ENCODE measurements at places on chromosomes 2 and 18.

GRCh38 chr18:59941331-59941730 lies 41.5 kb downstream of the PMAIP1 start:
- no peak for DNase-seq

DNA sequence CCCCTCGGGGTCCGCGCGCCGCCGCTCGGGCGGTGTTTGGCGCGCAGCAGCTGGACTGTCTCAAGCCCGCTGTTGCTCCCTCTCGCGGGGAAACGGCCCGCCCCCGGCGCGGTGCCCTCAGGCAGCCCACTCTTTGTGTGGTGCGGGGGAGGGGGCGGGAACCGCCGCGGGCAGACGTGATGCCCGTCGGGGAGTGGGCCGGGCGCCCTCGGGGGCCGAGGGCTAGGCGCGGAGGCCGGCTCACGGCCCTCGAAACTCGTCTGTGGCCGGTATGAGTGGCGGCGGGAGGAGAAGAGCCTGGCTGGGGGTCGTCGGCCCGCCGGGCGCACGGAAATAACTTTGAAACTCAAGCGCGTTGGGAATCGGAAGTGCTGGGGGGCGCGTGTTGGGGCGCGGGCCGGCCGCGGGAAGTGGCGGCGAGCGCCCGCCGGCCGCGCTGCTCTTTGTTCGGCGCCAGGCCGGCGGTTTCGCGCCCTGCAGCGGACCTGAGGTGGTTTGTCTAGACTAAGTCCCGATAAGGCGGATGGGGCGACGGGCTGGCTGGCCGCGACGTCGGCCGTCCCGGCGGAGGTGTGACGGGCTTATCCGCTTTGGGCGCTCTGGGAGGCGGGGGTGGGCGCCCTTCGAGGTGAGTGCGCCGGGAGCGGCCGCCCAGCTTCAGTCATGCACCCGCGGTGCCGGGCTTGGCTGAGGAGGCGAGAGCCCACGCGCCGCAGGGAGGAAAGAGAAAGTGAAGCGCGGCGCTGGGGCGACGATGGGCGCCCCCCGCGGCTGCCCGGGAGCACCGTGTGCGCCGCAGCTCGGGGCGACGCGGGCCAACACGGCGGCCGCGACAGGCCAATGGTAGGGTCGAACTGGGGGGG lies 679 bp downstream of the PTMA start:
- no peak for DNase-seq

GRCh38 chr2:54468673-54469072 lies 12.5 kb downstream of the SPTBN1 start:
- DNase-seq = no peak

DNA sequence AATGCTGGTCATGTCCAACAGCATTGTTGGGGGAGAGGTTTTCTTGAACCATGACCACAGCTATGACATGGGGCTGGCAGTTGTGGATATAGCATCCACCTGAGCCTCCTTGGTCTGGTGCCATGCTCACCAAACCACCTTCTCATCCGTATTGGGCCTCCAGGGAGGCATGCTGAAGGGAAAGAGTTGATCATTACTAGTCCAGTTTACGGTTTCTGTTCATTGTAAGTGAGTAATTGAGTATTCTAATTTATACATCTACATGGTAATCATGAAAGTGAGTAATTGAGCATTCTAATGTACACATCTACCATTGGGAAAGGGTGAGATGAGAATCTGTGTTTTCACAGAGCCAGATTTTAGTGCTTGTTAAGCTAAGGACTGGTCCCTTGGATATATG lies 6.8 kb downstream of the TMEM87B start:
- DNase-seq = no peak

DNA sequence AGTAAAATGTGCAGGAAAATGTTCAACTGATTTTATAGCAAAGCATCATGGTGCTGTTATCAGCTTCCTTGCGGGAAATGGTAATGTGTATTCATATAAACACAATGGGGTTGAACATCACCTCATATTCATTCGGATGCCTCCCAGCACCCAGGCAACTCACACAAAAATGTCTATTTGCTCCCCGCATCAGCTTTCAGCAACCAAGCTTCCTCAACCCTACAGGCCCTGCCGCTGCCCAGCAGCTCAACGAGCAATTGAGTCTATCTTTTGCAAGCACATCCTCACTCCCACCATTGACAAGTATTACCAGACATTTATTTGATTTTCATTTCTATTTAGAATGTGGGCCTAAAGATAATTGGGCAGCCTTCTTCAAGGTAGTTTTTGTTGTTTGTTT lies 2161.4 kb upstream of the PIK3C3 start:
- DNase-seq = no peak

DNA sequence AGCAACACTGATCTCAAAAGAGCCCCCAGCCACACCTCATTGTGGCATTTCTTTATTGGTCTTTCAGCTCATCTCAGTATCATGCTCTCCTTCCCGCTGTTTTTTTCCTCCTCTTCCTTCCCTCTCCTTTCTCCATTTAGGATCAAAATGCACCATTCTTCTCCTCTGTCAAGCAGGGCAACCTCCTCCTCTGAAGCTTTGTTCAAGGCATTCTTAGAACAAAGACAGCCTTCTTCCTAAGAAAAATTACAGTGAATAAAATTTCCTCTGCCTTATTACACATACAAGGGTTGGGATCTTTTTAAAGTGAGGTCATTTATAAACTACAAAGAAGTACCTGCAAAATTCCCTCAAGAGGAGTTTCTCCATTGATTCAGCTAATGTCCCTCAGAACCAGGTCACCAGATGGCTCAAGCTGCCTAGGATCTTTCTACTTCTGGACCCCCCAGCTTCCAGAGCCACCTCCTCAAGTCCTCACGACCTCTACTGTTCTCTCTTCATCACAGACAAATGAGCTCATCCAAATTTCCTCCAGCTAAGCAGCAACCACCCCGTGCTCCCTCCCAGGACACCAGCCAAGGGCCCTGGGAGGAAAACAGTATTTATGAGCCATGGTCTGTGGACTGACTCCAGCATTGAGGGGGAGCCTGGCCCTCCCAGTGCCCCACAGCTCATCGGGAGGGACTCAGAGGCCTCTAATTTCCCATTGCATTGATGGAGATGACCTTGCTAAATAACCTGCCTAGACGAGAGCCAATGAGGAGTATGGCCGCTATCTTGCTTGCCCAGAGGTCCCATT lies 18.0 kb downstream of the SFXN5 start:
- DNase-seq = no peak

DNA sequence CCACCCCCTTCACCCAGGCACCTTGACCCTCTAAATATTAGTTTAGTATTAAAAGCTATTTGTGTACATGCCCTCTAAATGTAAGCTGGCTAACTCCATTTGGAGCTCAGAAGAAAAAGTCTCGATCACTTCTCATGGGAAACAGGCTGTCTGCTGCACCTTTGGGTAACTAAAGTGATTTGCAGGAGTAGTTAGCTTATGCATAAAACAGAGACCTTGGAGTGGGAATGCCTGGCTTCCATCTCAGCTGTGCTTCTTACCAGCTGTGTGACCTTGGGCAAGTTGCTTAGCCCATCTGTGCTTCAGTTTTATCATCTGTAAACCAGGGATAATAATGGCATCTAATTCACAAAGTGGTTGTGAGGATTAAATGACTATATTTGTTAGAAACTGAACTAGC lies 29.9 kb downstream of the IGFBP2 start:
- no peak for DNase-seq

DNA sequence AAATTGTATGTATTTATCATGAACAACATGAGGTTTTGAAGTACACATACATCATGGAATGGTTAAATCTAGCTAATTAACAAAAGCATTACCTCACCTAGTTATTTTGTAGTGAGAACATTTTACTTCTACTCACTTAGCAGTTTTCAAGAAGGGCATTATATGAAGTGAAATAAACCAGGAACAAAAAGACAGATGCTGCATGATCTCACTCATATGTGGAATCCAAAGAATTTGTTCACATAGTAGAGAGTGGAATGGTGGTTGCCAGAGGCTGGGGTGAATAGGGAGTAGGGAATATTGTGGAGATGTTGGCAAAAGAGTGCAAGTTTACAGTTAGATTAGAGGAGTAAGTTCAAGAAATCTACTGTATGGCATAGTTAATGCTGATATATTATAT lies 292.0 kb downstream of the ASXL3 start:
- DNase-seq = no peak

GRCh38 chr2:44148999-44149398 lies 19.7 kb upstream of the PPM1B start:
- no peak for DNase-seq

DNA sequence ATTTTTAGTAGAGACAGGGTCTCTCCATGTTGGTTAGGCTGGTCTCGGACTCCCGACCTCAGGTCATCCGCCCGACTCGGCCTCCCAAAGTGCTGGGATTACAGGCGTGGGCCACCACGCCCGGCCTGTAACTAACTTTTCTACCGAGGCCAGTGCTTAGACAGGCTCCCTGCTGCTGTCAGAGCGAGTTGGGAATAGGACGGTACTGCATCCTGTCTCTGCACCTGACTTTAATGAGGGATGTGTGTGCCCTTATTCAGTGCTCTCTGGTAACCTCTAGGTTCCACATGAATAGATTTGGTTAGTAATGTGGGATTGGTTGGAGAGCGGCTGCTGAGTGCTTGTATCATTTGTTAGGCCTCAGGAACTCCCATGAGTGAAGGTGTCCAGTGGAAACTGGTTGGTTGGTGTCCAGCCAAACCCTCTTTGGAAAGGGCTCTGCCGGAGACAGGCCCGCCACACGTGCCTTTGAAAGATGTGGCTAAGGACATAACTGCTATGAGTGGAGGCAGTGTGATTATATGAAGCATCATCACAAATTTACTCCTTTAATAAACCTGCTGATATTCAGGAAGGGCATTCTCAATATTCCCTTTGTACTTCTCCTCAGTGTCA lies 36.6 kb downstream of the MYOM1 start:
- no peak for DNase-seq

GRCh38 chr2:72126186-72127100 lies 21.2 kb downstream of the CYP26B1 start:
- DNase-seq = no peak

DNA sequence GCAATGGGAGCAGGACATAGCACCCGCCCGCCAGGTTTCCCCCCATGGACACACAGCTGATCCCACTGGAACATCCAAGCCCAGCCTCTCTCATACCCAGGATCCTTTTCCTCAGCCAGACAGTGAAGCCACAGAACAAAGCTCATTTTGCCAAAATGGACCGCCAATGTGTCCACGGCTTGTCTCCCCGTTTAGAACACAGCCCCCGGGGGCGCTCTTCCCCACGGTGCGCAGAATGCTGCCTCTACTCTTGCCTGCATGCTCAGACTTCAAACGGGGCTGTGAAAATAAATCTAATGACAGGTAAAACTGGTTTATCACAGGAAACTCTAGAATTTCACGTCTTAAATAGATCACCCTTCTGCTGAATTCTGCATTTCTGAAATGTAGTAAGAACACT lies 548.5 kb upstream of the ID2 start:
- no peak for DNase-seq

GRCh38 chr2:11904029-11904428 lies 157.6 kb downstream of the LPIN1 start:
- no peak for DNase-seq

- DNase-seq = no peak
Measured at GRCh38 chr2:162037028-162037795, 36.8 kb downstream of the DPP4 start.

DNA sequence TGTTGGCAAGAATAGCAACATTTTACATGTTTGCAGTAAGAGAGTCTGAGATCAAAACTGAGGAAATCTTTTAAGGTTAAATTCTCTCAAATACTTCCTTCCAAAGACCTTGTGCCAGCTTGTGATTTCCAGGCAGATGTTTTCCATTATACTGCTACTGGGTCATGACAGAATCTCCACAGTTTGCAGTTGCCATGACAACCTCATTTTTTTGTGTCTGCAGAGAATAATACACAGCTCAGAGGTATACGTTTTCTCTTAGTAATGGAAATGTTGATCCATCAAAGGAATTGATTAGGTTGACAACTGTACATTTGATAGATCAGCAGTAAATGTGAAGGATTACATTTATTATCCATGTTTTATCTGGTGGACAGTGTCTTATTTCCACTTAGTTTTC lies 29.1 kb upstream of the CSRNP3 start:
- no peak for DNase-seq

GRCh38 chr2:237601453-237602116 lies 11.1 kb upstream of the RAB17 start:
- no peak for DNase-seq

DNA sequence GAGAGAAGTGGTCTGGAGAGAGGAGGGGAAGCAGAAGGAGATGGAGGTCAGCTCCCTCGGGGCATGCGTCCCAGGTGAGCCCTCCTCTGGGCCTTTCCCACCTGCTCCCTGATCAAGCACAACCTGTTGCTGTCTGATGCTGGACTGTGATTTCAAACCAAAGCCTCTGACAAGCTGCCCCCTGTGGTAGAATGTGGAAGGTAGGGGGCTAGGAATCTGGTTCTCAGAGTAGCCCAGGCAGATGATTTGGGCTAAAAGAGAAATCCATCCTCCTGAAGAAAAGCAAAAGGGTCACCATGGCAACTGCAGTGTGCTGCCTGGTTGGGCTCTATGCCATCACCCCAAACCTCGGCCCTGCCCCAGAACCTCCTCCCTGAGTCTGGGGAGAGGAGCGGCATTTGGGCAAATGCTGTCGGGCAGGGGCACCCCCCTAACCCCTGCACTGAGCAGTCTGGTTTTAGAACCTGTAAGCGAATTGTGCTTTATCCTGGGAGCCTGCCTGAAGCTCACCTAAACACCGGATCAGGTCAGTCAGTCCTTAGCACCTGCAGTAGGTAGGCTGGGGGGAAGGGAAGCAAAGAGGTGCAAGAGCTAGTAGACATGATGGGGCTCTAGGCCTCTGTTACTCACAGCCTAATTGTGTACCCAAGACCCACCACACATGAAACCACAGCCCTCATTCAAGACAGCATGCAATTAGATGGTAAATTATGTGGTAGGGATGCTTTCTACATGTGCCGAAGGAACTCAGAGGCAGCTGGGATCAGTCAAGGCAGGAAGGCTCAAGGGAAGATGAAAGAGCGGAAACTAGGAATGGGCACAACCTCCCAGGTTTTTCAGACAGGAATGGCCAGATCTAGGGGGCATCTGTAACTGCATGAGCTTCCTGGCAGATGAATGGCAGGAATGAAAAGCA lies 83.5 kb downstream of the DNMT3A start:
- DNase-seq = no peak

GRCh38 chr2:65504201-65504600 lies 71.8 kb upstream of the SPRED2 start:
- DNase-seq = no peak

DNA sequence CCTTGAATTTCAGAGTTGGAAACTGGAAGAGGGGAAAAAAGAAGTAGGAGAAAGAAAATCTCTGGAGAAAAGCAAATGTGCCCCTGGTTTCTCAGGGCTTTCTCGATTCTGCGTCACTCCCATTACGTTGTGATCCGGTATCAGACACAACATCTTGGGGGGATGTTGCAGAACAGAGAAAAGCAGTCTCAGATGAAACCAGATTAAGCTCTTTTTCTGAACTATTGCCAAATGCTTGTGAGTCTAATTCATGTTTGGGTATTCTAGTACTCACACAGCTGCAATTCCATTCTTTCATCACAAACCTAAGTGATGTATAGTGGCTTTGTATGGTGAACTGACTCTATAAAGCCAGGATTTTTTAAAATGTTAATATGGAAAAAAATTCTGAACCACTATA lies 233.2 kb downstream of the TCF4 start:
- no peak for DNase-seq

- DNase-seq = no peak
Measured at GRCh38 chr2:37262522-37262921, 31.1 kb downstream of the NDUFAF7 start.

Measured in stimulated activated CD8-positive, alpha-beta memory T cell treated with anti-CD3 and anti-CD28 coated beads, Interleukin-7, amount 100 ng/mL, for 48 hours (primary cell).